ENCODE measurements at places on chromosomes 3 and 15.

DNA sequence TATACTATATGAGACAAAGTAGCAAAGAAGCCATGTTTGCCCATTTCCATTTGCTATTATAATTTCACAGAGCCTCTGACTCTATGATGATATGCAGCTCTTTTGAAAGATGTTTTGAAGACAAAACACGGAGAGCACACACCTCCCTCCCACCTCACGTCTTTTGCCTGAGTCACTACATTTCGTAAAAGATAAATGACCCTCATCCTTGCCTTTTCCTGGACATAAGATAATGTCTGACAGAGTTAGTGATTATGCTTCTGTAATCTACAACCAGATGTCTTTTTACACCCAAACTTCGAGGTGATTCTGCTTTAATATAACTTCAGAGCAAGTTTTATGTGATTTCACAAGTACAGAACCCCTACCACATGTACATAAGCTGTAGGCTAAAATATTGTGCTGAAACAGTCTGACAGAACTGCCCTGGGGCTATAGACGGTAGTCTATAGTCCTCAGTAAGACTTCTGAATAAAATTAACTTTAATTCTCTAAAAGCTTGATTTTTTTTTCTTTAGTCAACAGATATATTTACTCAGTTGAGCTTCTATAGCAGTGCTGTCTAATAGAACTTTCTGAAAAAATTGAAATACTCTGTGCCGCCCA, 99.9 kb downstream of the CD200R1L start:
- no peak for DNase-seq

- DNase-seq = no peak
Observed at GRCh38 chr3:165820671-165821123, 16.5 kb downstream of the BCHE start.

- DNase-seq = no peak
Observed at GRCh38 chr15:62549345-62549970, 384.4 kb upstream of the C2CD4B start.

DNA sequence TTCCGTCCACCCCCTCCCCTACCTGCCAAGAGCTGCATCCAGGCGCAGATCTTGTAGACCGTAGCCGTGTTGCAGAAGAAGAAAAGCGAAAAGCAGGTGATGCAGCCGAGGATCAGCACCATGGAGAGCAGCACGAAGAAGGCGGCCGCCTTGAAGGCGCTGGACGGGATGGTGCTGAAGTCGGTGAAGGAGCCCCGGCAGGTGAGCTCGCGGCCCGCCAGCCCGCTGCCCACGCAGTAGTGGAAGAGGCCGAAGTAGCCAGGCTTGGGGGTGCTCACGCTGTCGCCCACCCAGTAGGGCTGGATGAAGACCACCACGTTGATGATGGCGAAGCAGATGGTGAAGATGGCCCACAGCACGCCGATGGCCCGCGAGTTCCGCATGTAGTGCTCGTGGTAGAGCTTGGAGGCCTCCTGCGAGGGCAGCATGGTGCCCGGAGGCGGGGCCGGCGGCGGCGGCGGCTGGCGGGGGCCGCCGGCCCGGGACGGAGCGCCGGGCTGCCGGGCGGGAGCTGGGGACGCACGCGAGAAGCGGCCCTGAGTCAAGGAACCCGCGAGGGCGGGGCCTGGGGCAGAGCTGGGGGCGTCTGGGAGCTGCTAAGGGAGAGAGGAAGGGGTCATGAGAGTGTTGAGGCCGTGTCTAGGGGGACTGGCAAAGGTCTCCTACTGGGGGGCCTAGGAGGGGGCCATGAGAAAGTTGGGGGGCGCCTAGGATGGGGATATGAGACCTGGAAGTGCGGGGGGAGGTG, 1.2 kb downstream of the LHFPL4 start:
- DNase-seq = no peak

DNA sequence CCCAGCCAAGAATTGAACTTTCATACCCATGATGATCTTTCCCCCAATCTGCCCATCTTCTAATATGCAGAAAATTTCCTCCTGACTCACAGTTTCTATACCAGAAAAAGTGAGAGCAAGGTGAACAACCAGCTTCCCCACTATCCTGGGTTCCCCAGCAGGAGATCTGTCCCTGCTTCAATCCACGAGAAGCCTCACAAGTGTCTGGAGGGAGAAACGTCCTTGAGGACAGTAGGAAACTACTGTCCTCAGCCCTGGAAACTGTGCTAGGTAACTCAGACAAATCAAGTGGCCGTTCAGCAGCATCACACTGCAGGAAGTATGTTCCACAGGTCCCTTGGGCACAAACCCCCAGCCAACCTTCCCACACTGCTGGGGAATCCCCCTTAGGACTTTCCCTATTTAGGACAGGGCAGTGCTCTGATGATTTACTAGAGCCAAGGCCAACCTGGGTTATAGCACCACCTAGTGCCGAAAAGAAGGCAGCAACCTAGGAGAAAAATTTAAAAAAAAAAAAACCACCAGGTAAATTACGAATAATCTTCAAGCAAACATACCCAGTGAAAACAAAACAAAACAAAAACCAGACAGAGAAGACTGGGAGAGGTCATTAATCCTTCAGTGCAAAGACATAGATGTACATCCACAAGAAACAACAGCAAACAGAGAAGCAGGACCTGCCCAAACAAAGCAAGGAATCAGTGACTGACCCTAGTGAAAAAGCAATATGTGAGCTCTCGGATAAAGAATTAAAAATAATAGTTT, 36.0 kb downstream of the MORC1 start:
- DNase-seq = no peak

DNA sequence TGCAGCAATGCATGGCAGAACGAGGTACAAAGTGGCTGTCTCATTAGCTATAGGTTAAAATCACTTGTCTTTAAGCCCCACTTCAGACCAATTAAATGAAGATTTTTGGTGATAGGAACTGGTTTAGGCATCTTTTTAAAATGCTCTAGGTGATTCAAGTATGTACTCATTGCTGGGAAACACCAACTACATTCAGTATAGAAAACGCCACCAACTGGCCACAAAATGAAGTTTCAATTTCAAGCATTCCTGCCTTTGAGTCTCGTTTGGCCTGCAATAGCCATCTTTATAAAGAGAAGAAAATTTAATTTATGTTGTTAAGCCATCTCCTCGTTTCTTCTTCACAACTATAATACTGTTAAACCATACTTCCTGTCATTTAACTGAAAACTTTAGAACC, 587.9 kb downstream of the GBE1 start:
- no peak for DNase-seq

GRCh38 chr15:77753281-77753873, 120.7 kb upstream of the LINGO1 start:
- no peak for DNase-seq

GRCh38 chr3:50003824-50004223, 63.9 kb downstream of the RBM6 start:
- no peak for DNase-seq

DNA sequence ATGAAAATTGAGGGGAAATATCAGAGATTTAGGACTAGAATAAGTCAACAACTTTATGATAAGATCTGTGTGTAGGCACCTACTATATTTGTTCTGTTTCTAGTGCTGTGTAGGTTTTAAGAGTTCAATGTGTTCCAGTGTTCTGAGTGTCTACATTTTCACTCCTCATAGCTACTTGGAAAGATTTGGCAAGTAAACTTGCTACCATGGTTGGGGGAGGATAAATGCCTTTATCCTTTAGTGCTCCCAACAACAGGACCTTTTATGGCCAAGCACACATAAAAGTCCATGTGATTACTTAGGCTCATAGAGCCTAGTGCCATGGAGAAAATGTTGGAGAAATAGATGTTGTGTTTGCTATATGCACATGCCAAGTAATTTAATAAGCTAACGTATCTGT, 64.0 kb downstream of the LYSMD4 start:
- no peak for DNase-seq

DNA sequence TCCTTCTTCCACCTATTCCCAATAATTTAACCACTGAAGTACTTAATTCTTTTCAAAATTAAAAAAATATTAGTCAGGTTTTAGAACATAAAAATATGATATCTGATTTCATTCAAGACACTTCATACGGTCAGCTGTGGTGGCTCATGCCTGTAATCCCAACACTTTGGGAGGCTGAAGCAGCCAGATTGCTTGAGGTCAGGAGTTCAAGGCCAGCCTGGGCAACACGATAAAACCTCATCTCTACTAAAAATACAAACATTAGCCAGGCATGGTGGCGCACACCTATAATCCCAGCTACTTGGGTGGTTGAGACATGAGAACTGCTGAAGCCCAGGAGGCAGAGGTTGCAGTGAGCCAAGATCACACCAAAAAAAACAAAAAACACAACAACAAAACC, 56.7 kb downstream of the NBEAL2 start:
- no peak for DNase-seq

- no peak for DNase-seq
Observed at GRCh38 chr3:66483006-66483405, 17.8 kb downstream of the LRIG1 start.

DNA sequence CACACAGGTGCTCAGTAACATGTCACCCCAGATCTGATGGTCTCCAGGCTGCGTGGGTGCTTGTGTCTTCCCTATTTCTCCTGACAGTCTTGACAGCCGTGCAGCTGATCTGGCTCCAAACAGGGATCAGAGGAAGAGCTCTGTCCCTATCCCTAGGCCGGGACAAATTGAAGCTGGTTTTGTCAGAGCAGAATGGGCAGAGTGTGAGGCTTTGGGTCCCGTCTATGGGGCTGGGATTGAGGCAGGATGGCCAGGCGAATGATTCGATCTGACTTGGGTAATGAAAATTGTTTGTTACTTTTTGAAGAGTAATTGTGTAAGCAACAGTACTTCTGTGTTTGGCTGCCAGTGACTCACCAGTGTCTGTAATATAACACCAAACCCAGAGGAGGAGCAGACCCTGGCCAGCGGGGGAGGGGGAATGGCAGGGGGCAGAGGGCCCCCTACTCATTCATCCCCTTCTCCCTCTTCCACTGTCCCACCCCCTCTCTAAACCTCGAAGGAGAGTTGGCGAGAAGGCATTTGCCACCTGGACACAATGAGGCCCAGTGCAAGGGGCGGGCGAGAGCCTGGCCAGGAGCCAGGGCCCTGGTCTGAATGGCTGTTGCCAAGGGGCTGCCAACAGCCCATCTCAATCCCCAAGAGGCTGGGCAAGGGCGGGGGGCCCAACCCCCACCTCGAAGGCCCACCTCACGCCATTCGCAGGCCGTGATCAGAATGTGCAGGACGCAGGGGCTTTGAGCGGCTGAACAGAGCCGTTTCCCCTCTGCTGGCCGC, 4.9 kb upstream of the MAGEF1 start:
- peak; percentile 43 for DNase-seq

DNA sequence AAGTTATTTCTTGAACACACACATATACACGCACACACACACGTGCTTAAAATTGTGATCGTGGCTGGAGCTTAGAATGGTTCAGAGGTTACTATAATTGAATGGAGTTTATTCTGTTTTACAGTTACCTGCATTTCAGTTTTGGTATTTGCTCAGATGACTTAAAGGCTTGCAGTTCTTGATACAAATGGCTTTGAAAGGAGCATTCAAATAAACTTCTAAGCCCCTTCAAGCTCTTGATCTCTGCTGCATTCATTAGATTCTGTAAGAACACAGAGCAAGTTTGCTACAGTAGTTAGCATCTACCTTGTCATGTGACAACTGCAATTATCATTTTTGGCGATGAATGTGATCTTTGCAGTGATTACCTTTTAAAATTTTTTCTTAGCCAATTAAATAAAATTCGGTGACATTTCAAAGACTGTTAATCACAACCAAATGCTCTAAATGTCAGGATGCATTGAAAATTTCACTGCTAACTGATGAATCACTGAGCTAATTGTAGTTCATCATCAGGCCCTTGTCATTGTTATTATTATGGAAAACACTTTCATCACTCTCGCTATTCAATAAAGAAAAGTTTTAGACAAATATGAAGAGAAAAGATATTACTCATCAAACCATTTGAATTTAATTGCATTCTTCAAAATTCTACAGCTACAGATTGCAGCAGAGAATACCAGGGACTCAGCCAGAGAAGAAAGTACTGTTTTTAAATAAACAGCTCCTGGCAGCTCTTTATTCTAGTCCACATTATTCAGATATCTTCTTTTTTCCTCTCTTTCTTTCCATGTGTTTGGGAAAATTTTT, 296.1 kb downstream of the LRTM1 start:
- DNase-seq = no peak

GRCh38 chr3:101660714-101661113, 16.2 kb downstream of the ZBTB11 start:
- no peak for DNase-seq

DNA sequence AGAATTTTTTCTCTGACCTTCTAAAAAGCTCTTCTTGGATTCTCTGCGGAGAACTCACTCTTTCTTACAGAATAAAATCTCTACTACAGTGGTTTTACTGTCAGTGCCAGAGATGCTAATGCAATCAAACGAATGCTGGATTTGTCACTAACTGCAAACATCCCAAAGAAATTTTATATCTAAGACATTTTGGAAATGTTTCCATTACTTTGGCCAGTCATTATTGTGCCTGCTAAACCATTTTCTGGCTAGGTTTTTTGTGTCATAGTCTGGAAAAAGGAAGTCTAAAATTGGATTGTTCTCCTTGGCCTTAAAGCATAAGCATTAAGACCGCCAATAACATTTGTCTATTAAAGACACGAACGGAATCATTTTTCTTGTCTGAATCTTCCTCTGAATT, 54.0 kb downstream of the PLOD2 start:
- DNase-seq = no peak
